ENCODE measurements at places on chromosomes 7 and 10.

- DNase-seq = no peak
Observed at GRCh38 chr10:90885176-90885575, 13.4 kb downstream of the RPP30 start.

GRCh38 chr10:56836659-56837058 lies 475.6 kb upstream of the ZWINT start:
- no peak for DNase-seq

DNA sequence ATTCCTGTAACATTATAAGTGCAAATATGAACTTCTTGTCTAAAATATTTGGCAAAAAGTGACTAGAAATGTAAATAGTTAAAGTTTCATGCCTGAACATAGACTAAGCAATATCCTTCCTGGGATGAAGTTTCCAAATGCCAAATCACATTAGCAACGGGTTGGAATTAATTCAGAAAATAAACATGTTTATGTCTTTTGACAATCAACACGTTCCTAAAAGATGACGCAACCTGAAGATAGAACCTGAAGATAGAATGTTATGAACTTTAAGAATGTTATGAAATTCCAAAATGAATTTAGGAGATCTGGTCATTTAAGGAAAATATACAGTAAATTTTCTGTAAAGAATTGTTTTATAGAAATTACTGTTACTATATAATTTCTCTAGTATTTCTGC lies 9.2 kb downstream of the LAMB4 start:
- no peak for DNase-seq

GRCh38 chr7:26388256-26388655 lies 96.6 kb downstream of the SNX10 start:
- no peak for DNase-seq

GRCh38 chr7:4000139-4000538 lies 682.0 kb upstream of the FOXK1 start:
- DNase-seq = no peak

GRCh38 chr7:91420606-91421005 lies 156.4 kb downstream of the FZD1 start:
- no peak for DNase-seq

- no peak for DNase-seq
Observed at GRCh38 chr10:47330366-47330765, 8.1 kb downstream of the GDF2 start.

DNA sequence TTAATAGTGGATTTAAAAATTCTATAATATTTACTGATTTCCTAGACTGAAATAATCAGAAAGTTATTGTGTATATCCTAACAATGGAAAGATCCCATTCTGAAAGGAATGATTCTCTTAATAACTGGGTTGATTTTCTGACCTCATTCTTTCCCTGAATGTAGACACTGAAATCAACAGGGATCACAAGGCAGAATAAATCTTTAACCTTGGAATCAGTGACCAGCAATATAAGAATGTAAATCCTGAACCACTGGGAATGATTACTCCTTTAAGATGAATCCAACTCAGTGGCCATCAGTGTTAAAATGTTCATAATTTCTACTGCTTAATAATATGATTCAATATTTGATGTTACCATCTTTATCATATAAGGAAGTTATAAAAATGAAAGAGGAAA lies 47.6 kb downstream of the ANKRD26 start:
- DNase-seq = no peak

DNA sequence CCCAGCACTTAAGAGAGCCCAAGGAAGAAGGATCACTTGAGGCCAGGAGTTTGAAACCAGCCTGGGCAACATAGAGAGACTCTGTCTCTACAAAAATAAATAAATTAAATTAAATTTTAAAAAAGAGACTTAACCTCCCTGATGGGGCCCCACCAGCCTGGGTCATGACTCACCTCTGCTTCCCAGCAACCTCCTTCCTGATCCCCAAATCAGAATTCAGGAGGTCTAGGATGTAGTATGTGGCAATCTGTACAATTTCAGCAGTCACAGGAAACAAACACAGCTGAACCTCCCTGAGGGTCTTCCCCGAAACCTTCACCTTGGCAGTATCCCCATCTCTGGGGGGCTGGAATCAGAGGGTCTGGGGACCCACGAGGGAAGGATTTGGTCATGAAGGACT lies 9.7 kb upstream of the PPP1R35 start:
- no peak for DNase-seq

- no peak for DNase-seq
Observed at GRCh38 chr7:4707217-4707741, 25.2 kb downstream of the FOXK1 start.

- no peak for DNase-seq
Observed at GRCh38 chr10:78470267-78471103, 436.8 kb downstream of the RPS24 start.

- DNase-seq = no peak
Observed at GRCh38 chr10:79137826-79138225, 69.1 kb downstream of the ZMIZ1 start.

GRCh38 chr10:97887399-97887798 lies 37.8 kb downstream of the GOLGA7B start:
- no peak for DNase-seq

- no peak for DNase-seq
Observed at GRCh38 chr7:69748530-69748929, 150.3 kb downstream of the AUTS2 start.

Data from stimulated activated CD4-positive, alpha-beta T cell treated with anti-CD3 and anti-CD28 coated beads, Interleukin-12 subunit alpha, Interleukin-12 subunit beta, amount 100 ng/mL, for 4 hours (primary cell).